ENCODE measurements at places on chromosomes 5 and 9. TPM values are rescaled to one million over a fixed set of nuclear protein-coding genes. Genes with fewer than 3 reads are reported as not detected.

Gene HAVCR2
- 46.9 TPM for total RNA-seq

Gene CNTFR
- not detected for total RNA-seq

Gene GRIN1
- total RNA-seq: 0.06 TPM

Gene PLAA
- total RNA-seq: 39.8 TPM

Gene MAMDC2
- total RNA-seq: not detected

Gene PTGDS
- total RNA-seq: 1.3 TPM

Gene ZNG1C
- total RNA-seq: 31.2 TPM

Gene CLIC3
- not detected for total RNA-seq

Gene FOXD4L3
- total RNA-seq: 0.16 TPM

Gene POLK
- 44.4 TPM for total RNA-seq

GRCh38 chr9:84111726-84112125 is 131.1 kb downstream of the RMI1 start:
- ATAC-seq: no peak

DNA sequence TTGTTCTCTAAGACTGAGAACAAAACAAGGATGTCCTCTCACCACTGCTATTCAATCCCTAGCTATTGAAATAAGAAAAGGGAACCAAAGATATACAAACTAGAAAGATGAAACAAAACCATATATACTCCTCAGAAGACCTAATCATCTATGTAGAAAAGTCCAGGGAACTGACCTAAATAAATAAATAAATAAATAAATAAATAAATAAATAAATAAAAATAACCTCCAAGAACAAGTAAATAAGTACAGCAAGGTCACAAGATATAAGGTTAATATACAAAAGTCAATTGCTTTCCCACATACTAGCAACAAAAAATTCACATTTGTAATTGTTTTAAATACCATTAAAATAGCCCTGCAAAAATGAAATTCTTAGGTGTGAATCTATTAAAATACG is 54.6 kb downstream of the DTWD2 start:
- no peak for ATAC-seq

DNA sequence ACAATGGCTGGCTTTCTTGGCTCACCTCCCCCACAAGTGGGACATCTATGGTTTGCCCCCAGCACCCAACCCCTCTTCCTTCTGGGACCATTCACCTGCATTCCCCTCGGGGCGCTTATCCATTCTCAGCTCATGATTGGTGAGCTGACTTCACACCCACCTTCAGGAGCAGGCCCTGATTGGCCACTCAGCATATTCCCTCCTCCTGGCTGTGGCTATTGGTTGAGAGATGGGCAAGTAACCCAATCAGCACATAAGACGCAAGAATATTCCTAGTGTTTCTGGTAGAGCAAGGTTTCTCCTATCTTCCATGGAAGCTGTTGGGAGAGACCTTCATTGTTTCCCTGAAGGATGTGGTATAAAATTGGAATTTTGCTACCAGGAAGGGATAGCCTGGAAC is 22.7 kb upstream of the UNC5A start:
- ATAC-seq: no peak

- ATAC-seq: no peak
Observed at GRCh38 chr5:123147741-123148140, 58.7 kb downstream of the PRDM6 start.

DNA sequence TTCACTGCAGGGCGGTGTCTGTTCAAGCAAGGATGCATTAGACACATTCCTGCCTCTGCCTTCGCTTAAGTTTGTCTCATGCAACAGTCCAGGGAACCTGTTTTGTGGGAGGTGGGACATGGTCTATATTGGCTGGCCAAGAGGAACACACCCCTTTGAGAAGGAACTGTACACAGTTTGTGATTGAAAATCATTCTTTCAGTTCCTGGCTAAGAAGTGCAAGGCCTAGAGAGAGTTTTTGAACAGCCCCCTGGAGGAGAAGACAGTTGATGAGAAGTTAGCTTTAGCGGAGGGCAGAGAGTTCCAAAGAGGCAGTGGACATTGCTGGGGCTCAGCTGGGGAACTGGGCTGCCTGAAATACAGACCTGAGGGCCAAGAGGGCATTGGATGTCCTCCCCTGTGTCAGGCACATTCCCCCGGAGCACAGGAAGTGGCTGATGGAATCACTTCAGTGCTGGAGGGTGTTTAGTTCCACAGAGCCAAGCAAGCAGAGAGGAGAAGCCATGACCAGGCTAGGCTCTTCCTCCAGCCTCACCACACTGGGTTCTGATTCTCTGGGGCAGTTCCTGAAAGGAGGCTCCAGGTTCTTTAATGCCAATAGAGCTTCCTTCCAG is 66.6 kb downstream of the RGS3 start:
- no peak for ATAC-seq

DNA sequence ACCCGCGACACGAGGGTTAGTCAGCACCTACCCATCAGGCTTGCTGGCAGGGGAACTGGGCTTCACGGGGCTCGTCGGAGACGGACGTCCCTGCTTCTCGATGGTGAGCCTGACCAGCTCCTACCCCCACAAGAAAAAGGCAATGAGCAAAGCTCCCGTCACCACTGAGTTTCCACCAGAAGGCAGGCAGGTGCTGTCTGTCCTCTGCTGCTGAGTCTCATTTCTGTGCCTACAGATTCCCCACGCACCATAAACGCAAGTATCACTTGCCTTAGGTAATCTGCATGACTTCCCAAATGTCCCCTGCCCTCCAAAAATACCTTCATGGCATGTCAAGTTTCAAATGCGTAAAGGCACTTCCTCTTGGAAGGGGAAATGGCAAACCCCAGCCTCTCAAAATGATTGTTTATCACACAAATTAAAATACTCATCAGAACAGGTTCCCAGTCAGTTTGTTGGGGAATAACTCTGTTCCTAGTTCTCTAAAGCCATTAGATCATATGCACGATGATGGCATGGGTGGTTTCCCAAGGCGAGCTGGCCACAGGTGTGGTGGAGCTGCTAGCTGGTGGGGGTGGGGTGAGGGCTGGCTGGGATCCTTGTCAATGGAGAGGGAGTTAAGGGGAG is 85.0 kb downstream of the PRRT1B start:
- peak; percentile 63 for ATAC-seq

DNA sequence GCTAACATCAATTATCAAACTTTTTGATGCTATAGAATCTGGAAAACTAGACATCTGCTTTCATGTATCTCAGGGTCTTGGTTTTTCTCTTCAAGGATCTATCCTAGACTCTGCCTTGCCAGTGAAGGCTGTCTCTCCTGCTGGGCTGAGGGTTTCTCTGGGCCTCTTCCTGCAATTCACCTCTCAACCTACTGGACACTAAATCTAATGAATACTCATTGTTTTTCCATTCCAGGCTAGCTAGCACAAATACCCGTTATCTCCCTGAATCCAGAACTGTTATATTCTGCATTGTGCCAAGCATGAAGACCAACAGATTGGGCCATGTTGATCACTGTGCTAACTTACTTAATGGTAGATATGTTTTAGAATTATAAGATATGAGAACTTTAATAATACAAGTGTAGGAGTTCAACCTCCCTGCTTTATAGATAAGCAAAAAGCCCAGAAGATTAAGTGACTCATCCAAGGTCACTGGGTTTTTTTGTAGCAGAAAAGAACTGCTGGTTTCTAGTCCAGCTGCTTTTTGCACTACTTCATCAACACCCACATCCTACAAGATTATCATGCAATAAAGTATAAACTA is 56.5 kb upstream of the RNF38 start:
- ATAC-seq: no peak

DNA sequence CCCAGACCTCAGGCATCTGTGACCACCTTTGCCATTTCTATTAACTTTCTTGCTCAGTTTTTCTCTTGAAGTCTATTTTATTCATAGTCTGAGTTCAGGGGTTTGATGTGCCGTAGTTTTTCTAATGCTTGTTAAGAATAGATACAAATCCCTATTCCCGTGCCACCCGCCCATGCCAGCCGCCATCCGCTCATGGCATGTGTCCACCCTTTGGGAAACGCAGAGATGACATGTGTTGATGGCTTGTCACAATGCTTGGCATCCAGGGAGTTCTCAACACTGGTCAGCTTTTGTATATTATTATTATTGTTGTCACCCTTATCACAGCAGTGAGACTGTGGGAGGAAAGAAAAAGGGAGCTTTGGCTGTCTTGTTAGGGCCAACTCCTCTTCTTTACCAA is 17.3 kb upstream of the ANGPTL2 start:
- no peak for ATAC-seq

- ATAC-seq: no peak
Observed at GRCh38 chr5:173981185-173981761, 7.7 kb upstream of the C5orf47 start.

GRCh38 chr9:98790842-98791607 is 5.3 kb downstream of the ANKS6 start:
- peak; percentile 80 for ATAC-seq

DNA sequence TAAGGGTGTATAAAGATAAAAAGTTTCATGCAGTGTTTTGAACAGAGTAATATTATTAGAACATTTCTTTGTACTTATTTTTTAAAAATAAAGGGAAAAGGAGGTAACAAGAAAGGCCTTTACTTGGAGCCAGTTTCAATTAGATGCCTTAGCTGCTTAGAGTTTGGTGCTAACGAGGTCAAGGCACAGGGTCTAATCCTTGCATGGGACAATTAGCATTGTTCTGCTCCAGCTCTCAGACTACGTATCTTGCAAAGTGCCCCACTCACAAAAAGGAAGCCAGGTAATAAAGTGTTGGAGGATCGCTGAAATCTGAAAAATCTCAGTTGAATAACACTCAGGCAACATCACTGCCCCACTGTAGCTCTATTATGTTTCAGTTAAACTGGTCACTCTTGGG is 2011.3 kb downstream of the EFNA5 start:
- no peak for ATAC-seq

DNA sequence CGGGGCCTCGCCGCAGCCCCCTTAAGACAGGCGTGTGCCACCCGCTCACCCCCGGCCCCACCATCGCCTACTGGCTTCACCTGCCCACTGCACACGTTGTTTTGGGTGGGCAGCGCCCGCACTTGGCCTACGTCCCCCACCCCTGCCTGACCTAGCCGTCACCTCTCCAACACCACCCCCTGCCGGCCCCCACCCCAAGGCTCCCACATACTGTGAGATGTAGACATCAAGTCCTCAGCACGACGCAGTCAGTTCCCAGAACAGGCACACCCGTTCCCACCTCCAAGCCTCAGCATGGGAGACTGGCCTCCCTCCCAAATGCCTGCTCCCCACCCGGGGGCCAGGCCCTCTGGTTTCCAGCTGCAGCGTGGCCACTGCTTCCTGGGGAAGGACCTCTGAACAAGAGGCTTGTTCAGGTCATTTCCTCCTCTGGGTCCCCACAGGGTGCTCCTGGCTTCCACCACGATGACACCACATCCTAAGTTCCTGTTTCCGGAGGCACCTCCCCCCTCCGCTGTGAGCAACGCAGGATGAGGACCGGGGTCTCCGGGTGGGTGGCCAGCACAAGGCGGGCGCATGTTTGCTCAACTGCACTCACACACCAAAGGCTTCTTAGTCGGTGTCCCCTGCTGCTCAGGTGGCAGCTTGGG is 11.3 kb downstream of the DBN1 start:
- ATAC-seq: no peak

- no peak for ATAC-seq
Observed at GRCh38 chr5:14077501-14077900, 65.6 kb upstream of the TRIO start.

DNA sequence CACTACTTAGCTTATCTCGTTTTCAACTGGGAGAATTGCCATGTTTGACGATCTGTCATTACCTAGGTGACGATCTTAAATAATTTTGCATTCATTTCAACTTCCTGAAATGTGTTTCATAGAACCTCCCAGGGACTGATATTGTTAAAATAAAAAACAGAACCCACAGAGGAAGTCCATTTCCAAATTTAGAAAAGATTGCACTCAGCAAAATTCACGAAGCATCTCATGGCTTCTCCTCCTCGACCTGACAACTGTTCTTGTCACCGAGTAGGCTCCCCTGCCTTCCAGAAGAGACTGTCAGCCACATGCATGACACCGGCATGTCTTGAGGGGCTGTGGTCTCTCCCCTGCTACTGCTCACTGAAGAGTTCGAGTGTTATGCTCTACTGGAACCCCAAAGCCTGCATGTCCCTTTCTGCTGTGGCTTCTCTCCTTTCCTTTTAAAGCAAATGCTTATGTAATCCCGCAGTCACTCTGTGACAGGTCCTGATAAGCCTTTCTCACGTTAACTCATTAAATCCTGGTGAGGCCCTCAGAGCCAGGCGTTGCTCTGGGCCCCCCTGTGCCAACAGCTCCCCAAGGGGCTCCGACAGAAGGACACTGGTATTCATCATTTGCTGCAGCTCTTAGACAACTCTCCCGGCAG is 26.8 kb upstream of the ANKRD33B start:
- ATAC-seq: no peak

DNA sequence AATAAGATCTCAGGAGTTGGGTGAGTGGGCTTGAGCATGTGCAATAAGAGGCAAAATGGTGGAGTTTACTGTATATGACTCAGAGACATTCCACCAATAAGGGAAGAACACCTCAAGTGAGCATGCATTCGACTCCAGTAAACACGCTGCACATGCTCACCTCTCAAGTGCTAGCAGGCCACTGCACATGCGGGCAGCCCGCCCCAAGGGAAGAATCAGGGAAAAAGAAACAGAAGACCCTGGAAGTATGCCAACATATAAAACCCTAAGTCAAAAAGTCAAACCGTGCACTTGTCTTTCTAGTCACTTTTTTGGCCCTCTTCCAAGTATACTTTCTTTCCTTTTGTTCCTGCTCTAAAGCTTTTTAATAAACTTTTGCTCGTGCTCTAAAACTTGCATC is 245.3 kb upstream of the RASA1 start:
- ATAC-seq: no peak

- no peak for ATAC-seq
Observed at GRCh38 chr9:101098392-101098791, 69.9 kb downstream of the PLPPR1 start.

All from activated T-helper 17 cell treated with anti-CD3 and anti-CD28 coated beads, Interleukin-2, amount 50 U/mL, for 72 hours (primary cell).